ENCODE measurements at places on chromosomes 6 and 20. TPM values are rescaled to one million over a fixed set of nuclear protein-coding genes. Genes with fewer than 3 reads are reported as not detected.

POLR1H gene
- total RNA-seq: 26.5 TPM

DNA sequence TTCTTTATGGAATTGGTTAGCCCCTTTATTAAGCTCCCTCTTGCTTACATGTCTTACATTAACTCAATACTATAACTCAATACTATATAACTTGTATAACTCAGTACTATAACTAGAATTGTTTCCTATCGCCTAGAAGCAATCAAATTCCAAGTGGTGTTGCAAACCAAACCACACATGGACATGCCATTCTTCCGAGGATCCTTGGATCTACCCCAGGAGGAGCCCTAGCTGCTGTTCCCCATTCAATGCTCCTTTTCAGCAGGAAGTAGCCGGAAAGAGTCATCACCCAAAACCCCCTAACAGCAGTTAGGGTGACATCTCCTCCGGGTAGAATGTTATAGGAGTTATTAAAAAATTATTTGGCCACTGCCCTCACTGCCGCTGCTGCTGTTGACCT, 40.5 kb downstream of the PLN start:
- no peak for DNase-seq

OTOR gene
- total RNA-seq: not detected

GRCh38 chr6:3867641-3868502, 18.7 kb downstream of the FAM50B start:
- no peak for DNase-seq

- peak; percentile 92 for DNase-seq
Measured at GRCh38 chr6:30721198-30722024, 1.3 kb downstream of the TUBB start.

- DNase-seq: no peak
Measured at GRCh38 chr6:34585512-34586061, 29.5 kb upstream of the SPDEF start.

DNA sequence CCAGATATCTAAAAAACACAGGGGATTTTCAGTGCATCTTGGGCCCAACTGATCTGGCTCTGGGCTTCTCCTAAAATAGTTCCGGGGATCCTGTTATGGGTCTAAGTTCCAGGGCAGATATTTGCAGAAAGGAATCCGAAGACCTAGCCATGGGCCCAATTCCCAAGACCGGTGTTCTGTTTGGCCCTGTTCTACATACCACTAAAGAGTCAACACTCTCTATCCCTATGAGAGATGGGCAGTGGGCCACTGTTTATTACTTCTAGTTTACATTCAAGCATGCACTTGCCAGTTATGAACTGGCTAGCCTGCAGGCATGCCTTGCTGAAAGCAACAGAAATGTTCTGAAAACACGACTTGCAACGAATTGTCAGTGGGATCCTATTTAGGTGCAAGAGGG, 87.4 kb upstream of the PLCB4 start:
- no peak for DNase-seq

OR12D3 gene
- total RNA-seq: not detected

METTL24 gene
- 4.2 TPM for total RNA-seq

- DNase-seq: peak; percentile 15
Measured at GRCh38 chr6:137341681-137342195, 122.6 kb upstream of the IFNGR1 start.

GRCh38 chr6:7172649-7173048, 64.9 kb downstream of the RREB1 start:
- DNase-seq: no peak

- no peak for DNase-seq
Measured at GRCh38 chr20:43188234-43188653, 1.5 kb downstream of the PTPRT start.

DNA sequence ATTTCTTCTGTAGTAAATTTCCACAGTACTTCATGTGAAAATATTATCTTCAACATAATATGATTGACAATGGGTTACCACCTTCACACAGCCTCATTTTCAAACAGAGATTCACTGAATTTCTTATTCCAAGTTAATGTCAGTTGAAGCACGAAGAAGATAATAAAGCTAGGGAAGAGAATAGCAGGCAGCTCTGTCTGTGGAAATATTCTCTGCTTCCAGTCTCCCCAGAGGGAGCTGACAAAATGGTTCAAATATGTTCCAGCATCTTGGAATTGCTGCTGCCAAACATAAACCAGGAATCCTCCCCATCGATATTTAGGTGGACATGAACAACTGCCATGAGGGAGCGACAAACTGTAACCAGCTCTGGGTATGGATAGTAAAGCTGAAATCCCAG, 224.8 kb downstream of the GJA1 start:
- DNase-seq: no peak

RAET1L gene
- not detected for total RNA-seq

GRCh38 chr6:41638935-41639808, 904 bp downstream of the MDFI start:
- no peak for DNase-seq

ADA gene
- total RNA-seq: 4.3 TPM

GRCh38 chr6:112511441-112511840, 164.3 kb downstream of the RFPL4B start:
- DNase-seq: no peak

VSTM2L gene
- total RNA-seq: 4.0 TPM

- no peak for DNase-seq
Measured at GRCh38 chr20:37075932-37076685, 19.7 kb downstream of the RBL1 start.

- DNase-seq: no peak
Measured at GRCh38 chr20:59600472-59600871, 3.9 kb upstream of the PHACTR3 start.

GRCh38 chr6:14246876-14247275, 129.3 kb downstream of the CD83 start:
- no peak for DNase-seq

- DNase-seq: no peak
Measured at GRCh38 chr6:586553-586952, 70.3 kb downstream of the HUS1B start.

- DNase-seq: no peak
Measured at GRCh38 chr6:131112249-131112648, 23.0 kb upstream of the AKAP7 start.

DNA sequence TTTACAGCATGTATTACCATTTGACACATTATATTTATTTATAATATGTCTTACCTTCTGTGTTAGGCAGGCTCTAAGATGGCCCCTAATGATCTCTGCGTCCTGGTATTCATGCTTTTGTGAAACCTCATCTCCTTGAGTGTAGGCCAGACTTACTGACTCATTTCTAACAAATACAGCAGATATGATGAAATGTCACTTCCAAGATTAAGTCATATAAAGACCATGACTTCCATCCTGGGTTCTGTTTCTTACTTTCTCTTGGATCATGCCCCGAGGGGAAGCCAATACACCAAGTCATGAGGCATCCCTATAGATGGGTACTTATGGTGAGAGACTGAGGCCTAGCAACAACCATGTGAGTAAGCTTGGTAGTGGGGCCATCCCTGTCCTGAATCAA, 30.2 kb downstream of the ZHX3 start:
- no peak for DNase-seq

DNA sequence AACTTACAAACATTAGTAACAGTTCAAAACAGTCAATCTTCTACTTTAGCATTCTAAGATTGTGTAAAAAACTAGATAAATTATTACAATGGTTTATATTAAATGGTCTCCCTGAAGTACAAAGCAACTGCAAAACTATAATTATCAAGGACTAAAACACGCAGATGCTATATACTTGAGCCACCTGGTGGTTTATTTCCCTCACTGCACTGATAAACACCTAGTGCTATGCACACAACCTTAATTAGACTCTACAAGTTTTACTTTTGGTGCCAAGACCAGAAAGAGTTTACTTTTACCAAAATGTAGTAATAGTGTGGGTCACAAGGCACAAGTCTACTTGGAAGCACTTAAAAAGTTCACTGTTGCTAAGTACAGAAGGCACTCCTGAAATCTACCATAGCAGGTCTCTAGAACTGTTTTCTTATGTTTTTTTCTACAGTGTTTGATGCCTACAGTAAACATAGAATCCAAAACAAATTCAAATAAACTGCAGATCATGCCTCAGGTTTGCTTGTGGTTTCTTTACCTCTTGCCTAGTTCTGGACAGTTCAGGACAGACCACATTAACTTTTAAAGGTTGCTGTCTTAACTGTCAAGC, 49.2 kb downstream of the GMDS start:
- peak; percentile 26 for DNase-seq

HLA-DRB5 gene
- not detected for total RNA-seq

- DNase-seq: peak; percentile 87
Measured at GRCh38 chr6:28838634-28839442, 84.9 kb downstream of the TRIM27 start.

DNA sequence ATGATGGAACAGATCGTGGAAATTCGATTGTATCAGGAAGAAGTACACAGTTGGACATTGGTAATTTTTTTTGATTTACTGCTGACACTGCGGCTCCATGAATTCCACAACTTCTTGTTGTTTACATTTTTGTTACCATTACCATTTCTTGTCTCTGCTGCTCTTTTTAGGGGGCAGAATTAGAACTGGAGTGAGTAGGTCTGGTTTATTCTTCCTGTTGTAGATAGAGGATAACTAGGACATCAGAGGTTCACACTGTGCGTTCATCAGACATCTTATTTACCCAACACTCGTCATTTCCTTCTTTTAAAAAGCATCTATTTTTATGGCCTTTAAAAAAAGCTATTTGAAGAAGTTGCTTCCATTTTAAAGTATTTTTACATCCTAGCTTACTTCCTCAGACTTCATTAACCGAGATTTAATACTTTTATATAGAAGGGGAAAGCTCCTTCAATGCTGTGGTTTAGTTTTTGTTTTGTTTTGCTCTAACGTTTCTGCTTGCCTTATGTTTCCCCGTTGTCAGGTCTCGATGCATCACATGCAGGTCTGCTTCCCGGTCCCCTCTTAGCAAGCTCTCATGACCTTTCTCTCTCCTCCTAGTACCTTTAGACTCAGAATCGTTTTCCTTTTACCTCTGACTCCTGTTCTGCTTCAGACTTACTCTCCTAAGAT, 139.1 kb downstream of the ARID1B start:
- DNase-seq: no peak

- DNase-seq: no peak
Measured at GRCh38 chr6:6681075-6681849, 92.7 kb downstream of the LY86 start.

DNA sequence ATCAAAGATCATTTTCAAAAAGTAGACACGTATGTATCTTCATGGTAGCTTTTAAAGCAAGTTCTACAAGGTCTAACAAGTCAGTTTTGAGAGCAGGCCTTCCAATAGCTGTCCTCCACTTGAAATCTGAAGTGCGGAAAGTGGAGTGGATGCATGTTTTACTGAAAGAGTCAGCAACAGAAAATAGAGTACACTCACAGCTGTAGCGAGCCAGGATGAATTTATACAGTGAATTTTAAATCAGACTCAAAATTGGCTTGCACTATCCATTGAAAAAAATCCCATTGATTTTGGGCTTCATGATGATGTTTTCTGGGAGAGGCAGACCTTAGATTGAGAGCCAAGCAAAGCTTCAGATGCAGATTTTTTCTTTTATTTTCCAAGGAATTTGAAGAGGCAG, 80.6 kb downstream of the GJA10 start:
- DNase-seq: peak; percentile 75

FILIP1 gene
- total RNA-seq: 5.1 TPM

CPNE5 gene
- total RNA-seq: 1.1 TPM

- DNase-seq: no peak
Measured at GRCh38 chr6:37365791-37366190, 12.0 kb downstream of the RNF8 start.

Data from thyroid gland (tissue), 4 donors.